Hematopoietic multipotent progenitor cell treated with erythropoietin and hydrocortisone succinate and interleukin-3 and kit ligand, for 4 days (in vitro differentiated cells): ENCODE measurements at places on chromosomes 5 and 9.

DNA sequence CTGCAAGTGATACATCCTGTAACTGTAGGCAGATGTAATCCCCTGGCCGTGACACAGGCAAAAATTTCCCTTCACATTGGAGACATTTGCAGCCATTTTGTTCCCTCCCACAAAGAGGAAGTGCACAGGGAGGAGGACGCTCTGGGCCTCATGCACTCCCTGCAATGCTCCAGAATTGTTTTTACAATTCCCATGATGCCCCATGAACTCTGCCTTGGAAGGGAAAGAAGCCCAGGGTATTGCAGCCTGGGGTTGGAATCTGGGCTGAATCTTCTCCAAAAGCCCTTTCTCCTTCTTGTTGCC lies 491.7 kb downstream of the CCDC171 start:
- DNase-seq: peak; percentile 20

GRCh38 chr9:81542118-81542889 lies 147.0 kb downstream of the TLE1 start:
- no peak for DNase-seq

DNA sequence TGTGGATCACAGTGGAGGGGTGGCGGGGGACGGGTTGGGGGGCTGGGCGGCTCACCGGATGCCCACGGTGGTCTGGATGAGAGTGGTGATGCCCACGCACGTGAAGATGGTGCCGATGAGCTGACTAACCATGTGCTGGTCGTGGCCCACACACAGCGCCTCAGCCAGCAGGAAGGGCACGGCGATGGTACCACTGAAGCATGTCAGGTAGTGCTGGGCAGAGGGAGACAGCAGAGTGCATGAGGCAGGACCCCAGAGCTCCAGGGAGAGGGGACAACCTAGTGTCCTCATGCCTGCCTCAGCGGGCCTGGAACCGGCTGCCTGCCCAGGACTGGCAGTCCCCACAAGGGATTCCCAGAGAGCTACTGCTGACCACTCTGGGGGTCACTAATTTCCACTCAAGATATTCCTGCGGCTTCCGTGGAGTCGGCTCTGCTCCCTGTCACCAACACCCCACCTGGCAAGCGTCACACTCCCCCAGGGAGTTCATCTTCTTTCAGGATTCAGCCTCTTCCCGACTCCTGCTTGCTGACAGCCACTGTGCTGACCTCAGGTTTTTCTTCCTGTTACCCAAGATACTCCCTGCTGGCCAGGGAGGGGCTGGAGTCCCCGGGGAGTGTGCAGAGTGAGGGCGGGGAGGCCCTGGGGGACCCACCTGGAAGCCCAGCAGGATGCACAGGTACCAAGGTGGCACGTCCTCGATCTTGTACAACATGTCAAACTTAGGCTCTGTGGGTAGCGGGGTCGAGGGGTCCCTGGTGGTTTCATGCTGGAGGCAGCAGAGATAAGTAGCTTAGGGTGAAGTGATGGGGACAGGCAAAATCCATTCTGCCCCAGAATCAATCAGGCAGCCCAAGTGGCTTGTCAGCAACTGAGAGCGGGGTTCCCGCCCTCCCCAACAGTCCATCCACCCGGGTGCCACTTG lies 998 bp downstream of the SLC23A1 start:
- no peak for DNase-seq

- DNase-seq: no peak
These were observed 65.0 kb upstream of the FBXW11 start for GRCh38 chr5:172071309-172071875.

DNA sequence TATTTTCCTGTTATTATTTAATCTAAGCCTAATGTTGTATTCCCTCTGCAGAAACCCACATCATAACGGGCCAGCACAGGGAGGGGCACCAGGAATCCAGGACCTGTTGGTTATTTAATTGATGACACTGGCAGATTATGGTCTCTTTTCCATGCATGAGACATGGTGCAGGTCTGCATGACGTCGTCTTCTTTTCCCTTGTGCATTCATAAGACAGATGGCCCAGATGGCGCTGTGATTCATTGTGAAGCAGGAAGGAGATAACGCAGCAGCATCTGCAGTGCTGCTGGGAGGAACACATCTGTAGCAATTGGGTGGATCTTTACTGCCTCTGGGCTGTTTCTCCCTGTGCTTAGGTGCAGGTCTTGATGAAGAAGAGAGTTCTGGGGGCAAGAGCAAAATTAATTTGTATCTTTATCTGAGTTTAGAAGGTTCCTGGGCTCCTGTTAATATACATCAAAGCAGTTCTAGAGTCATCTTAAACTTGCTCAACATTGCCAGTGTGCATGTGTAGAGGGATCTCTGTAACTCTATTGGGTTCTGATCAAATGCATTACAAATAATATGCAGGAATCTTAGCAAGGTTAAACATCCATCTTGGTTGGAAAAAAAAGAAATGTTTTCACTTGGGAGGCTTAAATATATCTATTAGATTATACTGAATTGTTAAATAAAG lies 176.1 kb downstream of the PCSK1 start:
- peak; percentile 35 for DNase-seq

GRCh38 chr5:87650284-87650683 lies 237.6 kb upstream of the CCNH start:
- no peak for DNase-seq

- DNase-seq: no peak
These were observed 12.6 kb upstream of the DHFR start for GRCh38 chr5:80667384-80667783.
